OCI-LY7 (cell line): ENCODE measurements at places on chromosomes 7 and 10. TPM values are rescaled to one million over a fixed set of nuclear protein-coding genes. Genes with fewer than 3 reads are reported as not detected.
A peak's percentile ranks its signal among the peaks of the same experiment; 100 is the strongest.

DNA sequence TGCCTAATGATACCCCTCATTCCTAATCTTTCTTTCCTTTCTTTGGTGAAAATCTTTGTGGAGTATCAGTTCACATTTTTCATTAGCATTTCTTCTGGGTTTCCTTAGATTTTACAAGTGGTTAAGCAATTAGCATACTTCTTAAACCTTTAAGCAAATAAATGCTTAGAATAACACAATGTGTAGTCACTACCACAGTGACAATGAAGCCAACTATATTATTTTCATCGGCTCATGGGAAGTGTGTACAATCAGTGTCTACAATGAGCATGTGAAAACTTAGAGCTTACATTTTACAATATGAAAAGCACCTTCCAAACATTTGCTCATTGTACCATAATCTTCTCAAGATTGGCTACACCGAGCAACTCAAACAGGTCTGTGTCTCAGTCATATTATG lies 176.2 kb upstream of the PLXNA4 start:
- no peak for DNase-seq

DNA sequence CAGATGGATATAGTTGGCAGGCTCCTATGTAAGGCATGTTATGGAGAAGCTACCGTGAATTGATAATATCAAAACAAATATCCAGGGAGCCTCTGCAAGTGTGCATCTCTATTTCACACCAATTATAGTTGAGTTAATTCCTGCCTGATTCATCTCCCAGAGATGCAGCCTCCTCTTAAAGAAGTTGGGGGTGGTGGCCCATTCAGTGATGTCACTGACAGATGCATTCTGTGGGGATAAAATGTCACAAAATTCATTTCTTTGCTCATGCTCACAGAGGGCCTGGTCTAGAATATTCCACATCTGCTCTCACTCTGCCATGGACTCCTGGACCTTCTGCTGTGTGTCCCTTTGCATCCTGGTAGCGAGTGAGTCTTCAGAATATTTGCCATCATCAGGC lies 189.1 kb upstream of the PRSS1 start:
- no peak for DNase-seq

- no peak for DNase-seq
Measured at GRCh38 chr10:52879091-52879807, 106.7 kb upstream of the MBL2 start.

GRCh38 chr10:127977357-127978009 lies 70.6 kb downstream of the PTPRE start:
- no peak for DNase-seq

Gene NUDT13
- total RNA-seq = not detected in 2 replicates

GRCh38 chr7:51481421-51481820 lies 164.8 kb upstream of the COBL start:
- no peak for DNase-seq

DNA sequence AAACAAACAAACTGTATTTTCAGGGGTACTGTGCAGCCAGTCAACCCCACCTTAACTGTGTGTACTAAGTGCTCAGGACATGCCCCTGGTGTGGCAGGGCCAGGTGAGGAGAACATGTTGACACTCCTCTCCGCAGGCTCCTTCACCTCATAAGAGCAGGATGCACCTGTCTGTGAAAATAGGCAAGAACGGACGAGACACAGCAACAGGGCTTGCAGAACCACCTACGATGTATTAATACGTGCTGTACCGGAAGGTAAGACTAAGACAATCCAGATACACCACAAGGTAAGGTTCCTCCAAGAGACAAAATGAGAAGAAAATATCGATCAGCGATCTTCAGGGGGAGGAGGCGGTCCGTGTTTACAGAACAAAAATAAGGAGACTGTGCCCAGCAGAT lies 65.8 kb upstream of the CAMK2B start:
- DNase-seq = no peak

GRCh38 chr10:89351780-89352597 lies 24.2 kb downstream of the IFIT3 start:
- DNase-seq = no peak

GRCh38 chr7:149027611-149028345 lies 527 bp downstream of the PDIA4 start:
- peak; percentile 18 for DNase-seq

DNA sequence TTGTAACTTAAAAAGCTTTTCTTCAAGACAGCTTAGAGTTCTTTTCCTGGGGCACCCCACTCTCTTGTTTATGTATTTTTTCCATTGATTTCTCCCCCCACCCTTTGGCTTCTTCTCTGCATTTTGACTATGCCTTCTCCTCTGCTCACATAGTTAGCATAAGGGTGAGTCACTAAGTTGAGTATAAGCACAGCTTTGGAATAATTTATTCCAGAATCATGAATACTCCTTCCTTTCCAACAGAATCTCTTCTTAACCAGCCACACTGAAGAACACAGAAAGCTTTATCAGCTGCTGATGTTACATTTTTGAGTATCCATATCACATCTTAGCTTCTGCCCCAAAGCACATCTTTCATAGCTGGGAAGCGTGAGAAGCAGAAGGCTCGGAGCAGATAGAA lies 449.5 kb upstream of the MKI67 start:
- no peak for DNase-seq

DNA sequence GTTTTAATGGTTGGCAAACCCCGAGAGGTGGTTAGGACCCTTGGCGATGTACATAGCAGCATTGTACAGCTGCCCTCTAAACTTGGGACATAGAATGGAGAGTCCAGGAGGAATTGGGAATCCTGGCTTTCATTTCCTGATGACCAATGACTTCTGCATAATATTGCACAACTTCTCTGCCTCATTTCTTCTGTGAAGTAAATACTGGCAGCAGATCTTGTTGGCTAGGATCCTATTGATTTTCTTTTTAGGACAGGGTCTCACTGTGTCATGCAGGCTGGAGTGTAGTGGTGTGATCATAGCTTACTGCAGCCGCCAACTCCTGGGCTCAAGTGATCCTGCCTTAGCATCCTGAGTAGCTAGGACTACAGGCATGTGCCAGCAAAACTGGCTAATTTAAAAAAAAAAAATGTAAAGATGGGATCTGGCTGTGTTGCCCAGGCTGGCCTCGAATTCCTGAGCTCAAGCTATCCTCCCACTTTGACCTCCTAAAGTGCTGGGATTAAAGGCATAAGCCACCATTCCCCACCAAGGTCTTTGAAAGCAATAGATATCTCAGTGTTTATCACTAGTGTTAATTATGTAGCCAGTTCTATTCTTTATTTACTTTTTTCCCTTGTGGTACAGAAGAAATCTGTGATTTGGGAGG lies 58.1 kb downstream of the PODXL start:
- no peak for DNase-seq

Gene SMKR1
- not detected in 2 replicates for total RNA-seq

DNA sequence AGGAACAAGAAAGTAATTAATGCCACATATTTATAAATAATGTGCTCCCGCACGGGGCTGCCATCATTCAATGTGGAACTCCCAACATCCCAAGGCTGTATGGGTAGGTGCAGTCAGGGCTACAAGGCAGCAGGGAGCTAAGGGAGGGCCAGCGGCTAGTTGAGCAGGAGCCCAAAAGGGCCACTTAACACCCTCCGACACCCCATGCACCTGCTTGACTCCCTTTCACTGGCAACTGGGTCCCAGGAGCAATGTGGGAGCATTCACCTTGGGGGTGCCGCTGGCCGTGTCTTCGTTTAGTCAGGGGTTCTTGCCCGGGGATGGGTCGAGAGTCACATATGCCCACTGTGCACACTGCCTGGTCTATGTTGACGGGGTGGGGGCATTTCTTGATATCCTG lies 27.9 kb downstream of the SCART1 start:
- no peak for DNase-seq

Gene TMEM213
- not detected in 2 replicates for total RNA-seq

GRCh38 chr7:115269486-115269885 lies 347.6 kb downstream of the MDFIC start:
- DNase-seq = no peak

- no peak for DNase-seq
Measured at GRCh38 chr7:151406051-151406875, 3.6 kb downstream of the WDR86 start.

DNA sequence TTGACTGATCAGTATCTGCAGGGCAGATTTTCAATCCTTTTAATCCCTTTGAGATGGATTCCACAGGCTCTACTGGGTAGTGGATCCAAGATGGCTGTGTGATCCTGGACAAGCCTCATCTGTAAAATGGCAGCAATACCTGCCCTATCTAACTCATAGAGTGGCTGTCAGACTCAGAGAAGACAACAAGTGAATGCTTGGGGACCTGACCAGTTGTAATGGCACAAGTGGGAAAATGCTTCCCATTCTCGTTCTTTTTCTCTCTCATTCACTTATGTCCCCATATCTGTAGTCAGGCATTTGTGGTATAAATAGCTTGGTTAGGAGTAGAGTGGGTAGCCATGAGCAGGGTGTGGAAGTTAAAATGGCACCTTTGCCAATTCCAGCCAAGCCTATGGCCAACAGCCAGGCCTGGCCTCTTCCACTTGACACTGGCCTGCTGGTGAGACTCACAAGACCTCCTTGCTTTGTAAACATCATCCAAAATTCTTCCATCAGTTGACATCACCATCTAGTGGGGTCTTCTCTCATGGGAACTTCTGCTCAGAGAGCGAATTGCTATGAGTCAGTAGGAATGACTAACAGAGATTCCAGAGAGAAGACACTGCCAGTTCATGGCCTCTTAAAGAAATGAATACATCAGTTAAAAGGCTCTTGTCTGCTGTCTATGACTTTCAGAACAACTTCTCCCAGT lies 150.1 kb downstream of the PLPP4 start:
- no peak for DNase-seq

DNA sequence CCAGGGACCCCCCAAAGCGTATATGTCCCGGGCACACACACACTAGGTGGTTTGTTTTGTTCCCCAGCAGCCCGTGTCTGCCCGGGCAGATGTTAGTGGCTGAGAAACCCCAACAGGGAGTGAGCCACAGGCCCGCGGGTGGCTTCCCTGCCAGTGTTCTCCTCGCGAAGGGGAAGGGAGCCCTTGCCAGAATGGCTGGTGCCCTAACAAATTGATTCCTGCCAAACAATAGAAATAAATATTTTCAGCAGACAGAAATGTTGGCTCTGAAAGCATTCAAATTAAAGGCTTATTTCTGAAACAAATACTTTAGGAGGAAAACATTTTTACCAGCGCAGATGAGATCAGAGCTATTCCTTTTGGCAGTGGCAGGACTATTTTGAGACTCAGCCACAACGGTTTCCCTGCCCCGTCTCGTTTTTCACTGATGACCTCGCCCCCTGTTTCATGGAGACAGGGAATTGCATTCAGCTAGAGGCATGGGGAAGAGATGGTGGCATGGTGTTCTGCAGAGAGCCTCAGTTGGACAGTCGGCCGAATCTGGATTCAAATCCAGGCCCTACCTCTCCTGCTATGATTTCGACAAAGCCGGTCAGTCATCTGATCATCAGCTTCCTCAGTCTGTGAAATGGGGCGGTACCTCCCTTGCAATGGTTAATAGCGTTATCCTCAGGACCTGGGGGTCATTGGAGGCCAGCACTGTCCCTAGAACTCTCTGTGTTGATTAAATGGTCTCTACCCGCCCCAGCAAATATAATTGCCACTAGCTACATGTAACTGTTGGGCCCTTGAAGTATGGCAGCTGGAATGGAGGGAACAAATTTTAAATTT lies 84.5 kb downstream of the CUX1 start:
- DNase-seq = no peak

DNA sequence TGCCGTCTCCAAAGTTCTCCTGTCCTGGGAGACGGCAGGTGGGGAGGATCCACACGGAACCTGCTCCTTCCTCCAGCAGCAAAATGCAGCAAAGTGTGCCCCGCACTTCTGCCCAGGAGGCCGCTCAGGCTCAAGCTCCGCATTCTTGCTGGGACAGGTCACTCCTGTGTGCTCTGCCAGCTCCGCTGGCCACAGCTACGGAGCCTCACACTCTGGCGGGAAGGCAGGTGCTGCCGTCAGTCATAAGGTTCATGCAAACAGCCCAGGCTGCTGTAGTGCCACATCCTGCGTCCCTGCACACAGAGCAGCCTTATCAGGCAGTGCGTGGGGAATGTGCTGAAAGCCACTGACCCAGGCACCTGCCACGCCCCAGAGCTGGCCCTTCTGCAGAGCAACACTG lies 22.4 kb downstream of the ADGRA1 start:
- DNase-seq = no peak

Gene SYCE1
- not detected in 2 replicates for total RNA-seq

Gene NPC1L1
- not detected in 2 replicates for total RNA-seq

DNA sequence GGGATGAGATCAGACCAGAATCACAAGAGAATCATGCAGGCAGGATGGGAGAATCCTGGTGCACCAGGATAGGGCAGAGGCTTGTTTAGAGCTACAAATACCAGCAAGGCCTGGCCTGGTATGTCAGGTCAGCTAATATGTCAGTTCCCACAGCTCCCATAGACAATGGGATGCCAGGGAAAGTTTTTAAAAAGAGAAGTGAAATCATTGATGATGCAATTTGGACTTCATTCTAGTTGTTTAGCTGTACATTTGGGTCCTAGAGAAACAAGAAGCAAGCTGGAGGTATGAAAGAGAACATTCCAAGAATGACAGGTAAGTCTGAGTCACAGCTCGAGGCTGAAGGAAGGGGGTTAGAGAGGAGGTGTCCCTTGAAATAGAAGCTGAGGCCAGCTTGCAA lies 45.2 kb downstream of the GPR141 start:
- DNase-seq = no peak

Gene APBB1IP
- total RNA-seq = 167 and 196 TPM in 2 replicates

Gene PLCE1
- not detected in 2 replicates for total RNA-seq

GRCh38 chr10:88291289-88292184 lies 291.6 kb downstream of the RNLS start:
- peak; percentile 67 for DNase-seq

- no peak for DNase-seq
Measured at GRCh38 chr10:133306097-133306476, 2.6 kb downstream of the TUBGCP2 start.

Gene ASIC3
- total RNA-seq = 14.8 and 22.3 TPM in 2 replicates

Gene ZNF488
- 0.30 and 0.34 TPM in 2 replicates for total RNA-seq

- no peak for DNase-seq
Measured at GRCh38 chr7:17333221-17333620, 34.8 kb downstream of the AHR start.

DNA sequence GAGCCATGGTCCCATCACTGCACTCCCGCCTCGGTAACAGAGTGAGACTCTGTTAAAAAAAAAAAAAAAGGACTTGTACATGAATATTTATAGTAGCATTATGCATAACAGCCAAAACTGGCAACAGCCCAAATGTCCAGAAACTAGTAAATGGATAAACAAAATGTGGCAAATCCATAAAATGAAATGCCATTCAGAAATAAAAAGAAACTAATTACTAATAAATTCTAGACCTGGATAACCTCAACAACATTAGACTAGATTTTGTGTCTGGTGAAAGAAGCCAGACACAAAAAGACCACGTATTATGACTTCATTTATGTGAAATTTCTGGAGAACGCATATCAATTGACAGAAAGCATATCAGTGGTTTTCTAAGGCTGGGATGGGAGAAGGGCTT lies 74.5 kb downstream of the HPSE2 start:
- DNase-seq = no peak

DNA sequence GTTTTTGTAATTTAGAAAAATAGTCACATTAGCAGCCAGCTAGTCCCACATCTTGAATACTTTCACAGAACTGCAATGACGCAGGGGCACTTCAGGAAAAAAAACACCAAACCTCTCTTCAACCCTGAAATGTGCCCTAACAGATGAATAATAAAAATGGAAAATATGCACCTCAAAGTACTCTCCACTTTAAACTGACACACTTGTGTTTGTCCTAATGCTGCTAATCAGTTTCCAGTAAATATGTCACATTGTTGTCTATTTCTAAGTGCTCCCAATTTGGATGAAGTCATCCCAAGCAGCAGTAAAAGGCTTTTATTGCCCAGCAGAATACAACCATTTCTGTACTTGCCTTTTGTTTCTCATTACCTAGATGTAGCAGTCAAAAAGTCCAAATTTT lies 86.7 kb downstream of the PARD3 start:
- no peak for DNase-seq

- no peak for DNase-seq
Measured at GRCh38 chr7:45177801-45178200, 20.2 kb downstream of the RAMP3 start.
